ENCODE measurements at places on chromosomes 13 and 19. TPM values are rescaled to one million over a fixed set of nuclear protein-coding genes. Genes with fewer than 3 reads are reported as not detected.

The IFNL1 gene
- not detected for total RNA-seq

The PLEKHA4 gene
- total RNA-seq: 7.4 TPM

The PIAS4 gene
- 22.0 TPM for total RNA-seq

The C1QTNF9 gene
- not detected for total RNA-seq

The ZNF575 gene
- total RNA-seq: 0.37 TPM

- no peak for DNase-seq
Measured at GRCh38 chr13:109913936-109914510, 127.6 kb upstream of the IRS2 start.

DNA sequence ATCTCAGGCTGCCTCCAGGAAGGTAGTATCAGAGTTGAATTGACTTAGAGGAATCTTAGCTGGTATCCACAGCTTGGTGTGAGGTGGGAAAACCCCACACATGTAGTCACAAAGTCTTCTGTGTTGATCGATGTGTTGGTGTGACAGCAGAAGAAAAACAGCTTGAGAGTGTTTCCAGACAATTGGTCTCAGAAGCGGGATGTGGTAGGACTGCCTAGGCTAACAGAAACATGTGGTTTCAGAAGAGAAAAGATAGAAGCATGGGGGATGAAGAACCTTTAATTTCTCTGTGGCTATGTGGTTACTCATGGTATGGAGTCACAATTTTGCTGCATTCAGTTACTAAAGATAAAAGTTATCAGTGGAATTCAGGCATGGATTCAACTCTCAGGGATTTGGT is 134.7 kb upstream of the SLITRK5 start:
- DNase-seq: peak; percentile 5

DNA sequence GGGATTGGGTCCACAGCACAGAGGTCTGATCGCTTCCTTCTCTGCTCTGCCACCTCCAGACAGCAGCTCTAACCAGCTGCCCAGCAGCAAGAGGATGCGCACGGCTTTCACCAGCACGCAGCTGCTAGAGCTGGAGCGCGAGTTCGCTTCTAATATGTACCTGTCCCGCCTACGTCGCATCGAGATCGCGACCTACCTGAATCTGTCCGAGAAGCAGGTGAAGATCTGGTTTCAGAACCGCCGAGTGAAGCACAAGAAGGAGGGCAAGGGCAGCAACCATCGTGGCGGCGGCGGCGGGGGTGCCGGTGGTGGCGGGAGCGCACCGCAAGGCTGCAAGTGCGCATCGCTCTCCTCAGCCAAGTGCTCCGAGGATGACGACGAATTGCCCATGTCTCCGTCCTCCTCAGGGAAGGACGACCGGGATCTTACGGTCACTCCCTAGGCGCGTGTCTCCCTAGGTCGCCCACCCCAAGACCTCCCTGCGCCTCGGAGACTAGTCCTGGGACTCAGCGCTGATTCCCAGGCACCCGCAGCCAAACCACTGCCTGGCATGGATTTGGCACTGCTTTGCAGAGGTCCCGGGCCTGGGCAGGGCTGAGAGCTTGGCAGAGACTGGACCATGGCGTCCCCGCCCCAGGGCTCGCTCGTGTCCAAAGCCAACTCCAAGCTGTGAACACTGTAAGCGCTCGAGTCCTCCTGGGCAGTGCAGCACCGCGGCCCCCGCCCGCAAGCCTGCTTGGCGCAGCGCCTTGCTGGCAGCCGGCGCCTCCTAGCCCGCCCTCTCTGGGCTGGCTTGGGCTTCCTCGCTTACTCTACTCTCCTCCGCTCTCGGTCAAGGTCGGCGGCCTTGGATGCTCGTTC is 1.5 kb downstream of the GSX1 start:
- no peak for DNase-seq

- no peak for DNase-seq
Measured at GRCh38 chr19:17109962-17110598, 34.5 kb downstream of the MYO9B start.

DNA sequence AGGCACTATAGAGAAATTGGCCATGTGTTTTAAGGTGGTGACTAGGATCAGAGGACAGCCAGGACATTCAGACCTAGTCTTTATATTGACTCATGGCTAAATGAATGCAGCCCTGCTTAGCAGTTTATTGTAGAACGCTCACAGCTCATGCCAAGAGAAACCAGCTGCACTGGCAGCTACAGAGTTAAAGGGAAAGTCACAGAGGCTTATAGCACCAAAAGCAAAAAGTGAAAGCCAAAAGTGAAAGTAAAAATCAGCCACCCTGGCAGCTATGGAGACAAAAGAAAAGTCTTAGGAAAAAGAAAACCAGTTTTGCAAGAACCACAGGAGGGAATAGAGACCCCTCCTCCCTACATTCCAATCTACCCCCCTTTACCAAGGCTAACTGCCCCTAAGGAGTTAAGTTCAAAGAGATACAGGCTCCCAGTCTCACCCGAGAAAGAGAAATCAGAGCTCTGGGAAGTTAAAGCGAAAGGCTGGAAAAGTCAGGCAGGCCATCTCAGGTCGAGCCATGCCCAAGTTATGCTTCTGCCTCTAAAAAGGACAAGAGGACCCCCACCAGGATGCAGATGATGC is 99.0 kb downstream of the ZNF429 start:
- DNase-seq: peak; percentile 32

Data from foreskin keratinocyte (primary cell).